H1 (cell line): ENCODE measurements at places on chromosomes 7 and 10. TPM values are rescaled to one million over a fixed set of nuclear protein-coding genes. Genes with fewer than 3 reads are reported as not detected.

The SEMA3C gene
- polyA plus RNA-seq, result 0.15 and 0.24 TPM in 2 replicates

The CCDC71L gene
- 12.5 and 15.2 TPM in 2 replicates for polyA plus RNA-seq

The IDI2 gene
- polyA plus RNA-seq, result not detected in 2 replicates

The CYCS gene
- 18.4 and 48.6 TPM in 2 replicates for polyA plus RNA-seq

The LIPF gene
- not detected in 2 replicates for polyA plus RNA-seq

The TRPV5 gene
- polyA plus RNA-seq, result 0.03 and 0.05 TPM in 2 replicates

The ADIRF gene
- not detected in 2 replicates for polyA plus RNA-seq

The CCDC172 gene
- polyA plus RNA-seq, result 0.91 and 1.1 TPM in 2 replicates

The NUTM2B gene
- polyA plus RNA-seq, result 0.20 and 0.27 TPM in 2 replicates

The UNCX gene
- polyA plus RNA-seq, result 0.03 TPM in 1 of 2 replicates, not detected in the other

The PVRIG gene
- 0.15 TPM in 1 of 2 replicates, not detected in the other for polyA plus RNA-seq

The OR9A2 gene
- polyA plus RNA-seq, result not detected in 2 replicates

The PRKG1 gene
- polyA plus RNA-seq, result 4.2 and 5.0 TPM in 2 replicates

The CFAP43 gene
- 0.27 and 0.35 TPM in 2 replicates for polyA plus RNA-seq

The SH2D4B gene
- polyA plus RNA-seq, result 0.06 TPM in 1 of 2 replicates, not detected in the other

The CRHR2 gene
- 0.99 and 1.3 TPM in 2 replicates for polyA plus RNA-seq

The TLX1 gene
- not detected in 2 replicates for polyA plus RNA-seq

The ATP5MK gene
- 144 and 280 TPM in 2 replicates for polyA plus RNA-seq

The CALHM3 gene
- polyA plus RNA-seq, result 0.42 and 0.60 TPM in 2 replicates

The MUC12 gene
- 13.5 and 16.2 TPM in 2 replicates for polyA plus RNA-seq

The TRAPPC14 gene
- 11.9 and 19.6 TPM in 2 replicates for polyA plus RNA-seq

The MMP21 gene
- 0.05 TPM in 1 of 2 replicates, not detected in the other for polyA plus RNA-seq

The IQUB gene
- polyA plus RNA-seq, result 0.08 and 0.12 TPM in 2 replicates

The CLDN4 gene
- polyA plus RNA-seq, result 69.3 and 112 TPM in 2 replicates

The ARMH3 gene
- 10.6 and 11.6 TPM in 2 replicates for polyA plus RNA-seq

The GALNT11 gene
- 19.0 and 23.2 TPM in 2 replicates for polyA plus RNA-seq

The BLNK gene
- not detected in 2 replicates for polyA plus RNA-seq

The EBF3 gene
- polyA plus RNA-seq, result 0.08 and 0.20 TPM in 2 replicates

The ALOX5 gene
- 3.8 and 7.7 TPM in 2 replicates for polyA plus RNA-seq

The GNAT3 gene
- polyA plus RNA-seq, result not detected in 2 replicates

The MTERF1 gene
- polyA plus RNA-seq, result 2.5 and 4.5 TPM in 2 replicates

The OR6B1 gene
- not detected in 2 replicates for polyA plus RNA-seq

The NPSR1 gene
- polyA plus RNA-seq, result not detected in 2 replicates

The SPDYE16 gene
- polyA plus RNA-seq, result 0.03 TPM in 1 of 2 replicates, not detected in the other

The LIPJ gene
- not detected in 2 replicates for polyA plus RNA-seq

The TAS2R41 gene
- polyA plus RNA-seq, result 0.12 TPM in 1 of 2 replicates, not detected in the other

The NME8 gene
- 0.22 and 0.44 TPM in 2 replicates for polyA plus RNA-seq

The ERVW-1 gene
- polyA plus RNA-seq, result 0.06 and 0.08 TPM in 2 replicates

The ATXN7L1 gene
- 13.0 and 14.3 TPM in 2 replicates for polyA plus RNA-seq

The MYOF gene
- polyA plus RNA-seq, result 0.94 and 0.98 TPM in 2 replicates

The CALY gene
- polyA plus RNA-seq, result 1.5 and 3.2 TPM in 2 replicates

The HBP1 gene
- 17.2 and 28.9 TPM in 2 replicates for polyA plus RNA-seq

The PFKP gene
- 51.2 and 76.9 TPM in 2 replicates for polyA plus RNA-seq

The PON3 gene
- polyA plus RNA-seq, result not detected in 2 replicates

The CREB5 gene
- polyA plus RNA-seq, result 2.4 and 4.4 TPM in 2 replicates

The AZGP1 gene
- 0.57 and 0.68 TPM in 2 replicates for polyA plus RNA-seq

The SPDYE2 gene
- not detected in 2 replicates for polyA plus RNA-seq

The TFEC gene
- not detected in 2 replicates for polyA plus RNA-seq

The ANKRD61 gene
- polyA plus RNA-seq, result 0.23 and 0.24 TPM in 2 replicates

The GPC2 gene
- 25.3 and 47.8 TPM in 2 replicates for polyA plus RNA-seq

The HOXA6 gene
- polyA plus RNA-seq, result not detected in 2 replicates

The ADAP1 gene
- polyA plus RNA-seq, result 6.1 and 8.1 TPM in 2 replicates
